ENCODE measurements at places on chromosomes 3 and 15. TPM values are rescaled to one million over a fixed set of nuclear protein-coding genes. Genes with fewer than 3 reads are reported as not detected.

Gene GOLGA6D
- total RNA-seq: not detected

Gene RCCD1
- 6.6 TPM for total RNA-seq

Gene ZXDC
- total RNA-seq: 29.9 TPM

Gene NAALADL2
- total RNA-seq: 15.1 TPM

Gene ROBO1
- 23.8 TPM for total RNA-seq

Gene NR2E3
- 0.24 TPM for total RNA-seq

Gene TGFBR2
- 360 TPM for total RNA-seq

Gene CNBP
- total RNA-seq: 489 TPM

Gene NME9
- 0.48 TPM for total RNA-seq

Data from omental fat pad (tissue), 4 donors.